Left lobe of liver (tissue), 2 donors: ENCODE measurements at places on chromosomes 5 and 9. TPM values are rescaled to one million over a fixed set of nuclear protein-coding genes. Genes with fewer than 3 reads are reported as not detected.

DNA sequence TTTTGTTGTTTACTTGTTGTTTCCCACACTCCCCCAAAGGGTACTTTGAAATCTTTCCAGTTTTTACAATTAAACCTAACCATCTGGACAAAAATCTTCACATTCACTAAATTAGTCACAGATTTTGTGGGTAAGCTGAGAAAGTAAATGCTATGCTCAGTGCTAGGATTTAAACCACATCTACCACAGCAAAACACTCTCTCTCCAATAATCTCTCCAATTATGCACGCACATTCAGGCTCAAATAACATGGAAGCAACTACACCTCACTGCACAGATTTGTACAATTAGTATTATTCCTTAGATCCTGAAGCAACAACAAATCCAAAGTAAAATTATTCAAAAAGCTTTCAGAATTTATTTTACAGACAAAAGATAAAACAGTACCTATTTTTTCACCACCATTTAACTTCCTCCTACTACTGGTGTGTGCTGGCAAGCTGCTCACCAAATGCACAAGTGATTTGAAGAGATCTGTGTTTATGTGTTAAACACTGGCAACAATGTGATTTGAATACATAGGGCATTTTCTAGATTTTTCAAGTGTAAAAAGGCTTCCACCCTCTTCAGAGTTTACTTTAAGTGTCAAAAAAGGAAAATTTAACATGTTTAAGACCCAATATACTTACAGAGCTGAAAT lies 16.6 kb downstream of the ZNF608 start:
- no peak for DNase-seq

DNA sequence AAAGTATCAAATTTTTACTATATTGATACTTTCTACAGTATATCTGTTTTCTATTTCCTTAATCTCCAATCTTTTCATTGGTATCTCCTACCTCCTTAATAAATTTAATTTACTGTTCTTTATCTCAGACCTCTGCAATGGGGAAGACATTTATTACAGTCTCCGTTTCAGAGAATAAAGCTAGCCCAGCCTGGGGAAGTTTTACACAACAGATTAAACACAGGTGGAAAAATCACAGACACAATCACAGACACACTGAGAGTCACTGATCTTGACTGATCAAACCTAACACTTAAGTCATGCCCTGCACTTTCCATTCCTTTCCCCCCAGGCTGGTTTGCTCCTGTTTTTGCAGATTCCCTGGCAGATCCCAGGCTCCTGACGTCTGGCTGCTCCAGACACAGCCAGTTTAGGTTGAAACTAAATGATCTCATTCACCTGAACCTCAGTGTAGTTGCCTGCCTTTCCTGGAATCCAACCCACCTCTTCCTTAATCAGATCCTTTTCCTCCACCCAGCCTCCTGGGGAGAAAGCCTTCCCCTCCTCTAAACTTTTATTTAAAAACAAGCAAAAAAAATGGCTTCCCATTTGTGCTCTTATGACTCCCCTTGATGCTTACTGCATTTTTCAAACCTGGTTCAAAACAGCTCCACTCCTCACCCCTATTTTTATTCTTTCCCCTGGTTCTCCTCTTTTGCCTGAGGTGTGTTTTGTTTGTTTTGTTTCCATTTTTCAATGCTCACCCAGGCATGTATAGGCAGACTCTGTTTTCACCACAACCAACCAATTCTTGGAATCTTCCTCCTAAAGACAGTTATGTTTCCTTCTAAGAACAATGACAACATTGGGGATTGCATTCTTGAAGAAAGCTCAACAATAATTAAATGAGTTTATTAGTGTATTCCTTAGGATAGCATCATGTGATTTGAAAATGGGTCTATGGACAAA lies 29.5 kb upstream of the OSMR start:
- no peak for DNase-seq

- no peak for DNase-seq
These were observed 119.9 kb downstream of the PAX5 start for GRCh38 chr9:36914212-36914577.

GRCh38 chr5:179623906-179624741 lies 653 bp upstream of the HNRNPH1 start:
- DNase-seq: no peak

GRCh38 chr5:92749943-92750342 lies 831.1 kb downstream of the NR2F1-AS1 start:
- DNase-seq: no peak

DNA sequence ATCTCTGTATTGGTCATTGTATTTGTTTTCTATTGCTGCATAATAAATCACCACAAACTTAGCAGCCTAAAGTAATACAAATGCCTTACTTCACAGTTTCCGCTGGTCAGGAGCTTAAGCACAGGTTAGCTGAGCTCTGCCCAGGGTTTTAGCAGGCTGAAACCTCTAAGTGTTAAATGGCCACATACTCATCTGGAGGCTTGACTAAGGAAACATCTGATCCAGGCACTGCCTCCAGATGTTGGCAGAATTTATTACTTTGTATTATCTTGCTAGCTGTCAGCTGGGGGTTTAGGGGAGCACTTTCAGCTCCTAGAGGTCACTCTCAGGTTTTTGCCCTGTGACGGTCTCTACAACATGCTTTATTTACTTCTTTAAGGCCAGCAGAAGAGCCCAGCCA lies 23.2 kb upstream of the RARS1 start:
- DNase-seq: no peak

GRCh38 chr5:77189421-77189820 lies 21.1 kb upstream of the PDE8B start:
- DNase-seq: no peak

GRCh38 chr9:106467865-106468164 lies 395.2 kb upstream of the ZNF462 start:
- DNase-seq: no peak

DNA sequence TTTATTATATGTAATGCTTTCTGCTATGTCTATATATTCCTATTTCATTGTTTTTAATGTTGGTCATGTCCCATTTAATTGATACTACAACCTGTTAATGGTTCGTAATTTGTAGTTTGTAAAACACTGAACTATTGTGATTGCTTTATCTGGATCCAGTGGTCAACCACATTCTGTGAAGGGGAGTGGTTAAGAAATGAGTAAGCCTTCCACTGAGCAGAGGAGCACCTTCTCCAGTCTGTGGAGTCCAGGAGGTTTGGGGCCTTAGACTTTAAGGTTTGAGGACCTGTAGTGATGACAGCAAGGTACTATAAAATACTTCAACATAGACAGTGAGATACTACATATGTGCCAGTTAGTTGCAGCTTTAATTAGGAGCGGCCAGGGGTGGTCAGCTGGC lies 67.7 kb upstream of the RAD23B start:
- DNase-seq: no peak

DNA sequence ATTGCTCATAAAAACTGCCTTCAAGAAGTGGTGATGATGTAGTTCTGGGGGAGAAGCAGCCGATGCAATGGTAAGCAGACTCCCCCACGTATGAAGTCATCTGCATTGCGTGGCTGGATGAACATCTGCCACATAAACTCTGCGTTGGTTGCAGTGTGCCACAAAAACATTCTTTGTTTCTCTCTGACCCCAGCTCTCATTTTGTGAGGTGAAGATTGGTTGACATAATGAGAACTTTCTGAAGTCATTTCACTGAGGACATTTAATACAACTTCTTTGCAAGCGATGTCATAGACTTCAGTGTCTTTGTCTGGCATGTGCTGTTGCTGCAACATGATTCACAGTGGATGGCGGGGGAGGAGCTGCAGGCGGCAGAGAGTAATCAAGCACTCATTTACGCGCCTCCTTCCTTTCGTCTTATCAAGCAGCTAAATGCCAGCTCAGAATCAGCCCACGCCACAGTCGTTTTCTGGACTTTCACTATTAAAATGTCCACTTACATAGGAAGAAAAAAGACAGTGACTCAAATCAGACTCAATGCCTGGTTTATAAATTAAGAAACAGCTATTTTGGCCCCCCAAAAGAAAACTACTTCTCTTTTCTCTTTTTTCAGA lies 91.5 kb upstream of the NFIL3 start:
- DNase-seq: no peak

- DNase-seq: no peak
These were observed 14.1 kb downstream of the ERP44 start for GRCh38 chr9:100084734-100085133.

GRCh38 chr5:13771011-13771571 lies 173.4 kb downstream of the DNAH5 start:
- DNase-seq: no peak

- no peak for DNase-seq
These were observed 204.1 kb upstream of the MEF2C start for GRCh38 chr5:89087128-89087527.

DNA sequence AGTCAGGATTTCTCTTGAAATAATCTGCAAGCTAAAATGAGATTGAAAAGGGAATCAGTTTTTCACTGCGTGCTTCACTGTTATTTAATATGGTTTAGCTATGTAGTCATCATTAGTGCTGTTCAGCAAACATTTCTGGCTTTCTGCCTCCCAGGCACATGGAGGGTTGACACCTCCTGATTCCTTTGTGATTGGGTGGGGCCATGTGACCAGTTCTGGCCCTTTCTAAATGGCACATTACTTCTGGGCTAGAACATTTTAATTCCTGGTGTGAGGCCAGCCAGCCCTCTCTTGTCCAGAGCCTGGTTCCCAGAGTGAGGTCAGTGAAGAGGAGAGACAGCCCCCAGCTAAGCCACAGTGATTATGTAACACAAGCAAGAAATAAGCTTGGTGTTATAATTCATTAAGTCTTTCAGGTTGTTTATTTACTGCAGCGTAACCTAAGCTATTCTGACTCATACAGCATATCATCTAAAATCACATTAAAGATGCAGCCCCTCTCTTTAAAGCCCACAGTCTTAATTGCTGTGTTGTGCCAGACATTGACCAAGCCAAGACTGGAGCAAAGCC lies 17.4 kb upstream of the ARSI start:
- no peak for DNase-seq

DNA sequence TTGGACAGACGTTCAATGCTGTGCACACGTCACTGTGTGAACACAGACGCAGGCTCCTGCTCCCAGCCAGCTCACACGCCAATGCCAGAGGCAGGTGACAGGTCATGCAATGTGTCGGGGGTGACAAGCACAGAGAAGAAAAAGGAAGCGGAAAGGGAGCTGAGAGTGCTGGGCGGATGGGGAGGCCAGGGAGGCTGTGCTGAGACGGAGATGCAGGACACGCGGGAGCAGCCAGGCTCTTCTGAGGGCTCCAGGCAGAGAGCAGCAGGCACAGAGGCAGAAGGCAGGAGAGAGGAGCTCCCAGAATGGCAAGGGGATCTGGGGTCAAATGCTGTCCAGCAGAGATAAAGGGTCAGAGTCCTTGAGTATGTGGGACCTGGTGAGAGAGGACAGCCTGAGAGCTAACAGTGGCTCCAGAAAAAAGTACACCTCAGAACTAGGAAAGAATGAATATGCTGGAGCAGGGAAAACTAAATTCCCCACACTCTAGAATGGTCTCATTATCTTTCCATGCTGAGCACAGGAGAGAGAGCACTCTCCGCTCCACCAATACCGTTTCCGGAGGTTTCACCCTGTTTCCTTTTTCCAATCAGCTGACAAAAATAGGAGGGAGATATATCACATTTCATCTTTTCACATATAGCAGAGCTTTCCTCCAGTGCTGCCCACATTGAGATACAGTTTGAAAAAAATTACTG lies 32.8 kb upstream of the NSMF start:
- DNase-seq: no peak

DNA sequence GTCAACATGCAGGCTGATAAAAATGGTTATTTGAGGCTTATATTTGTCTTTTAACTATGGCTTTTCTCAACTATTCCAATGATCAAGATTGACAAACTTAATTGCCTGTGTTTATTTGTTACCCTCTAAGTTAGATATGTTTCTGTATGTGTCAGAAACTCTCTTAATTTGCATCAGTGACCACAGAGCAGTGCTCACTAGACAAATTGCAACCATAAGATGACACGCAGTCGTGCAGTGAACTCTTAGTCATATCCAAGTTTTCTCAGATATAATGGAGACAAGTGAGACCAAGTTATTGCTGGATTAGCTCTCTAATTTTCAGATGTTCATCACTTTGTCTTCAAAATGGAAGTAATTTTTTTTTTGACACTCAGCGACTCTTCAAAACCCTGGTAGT lies 342.2 kb upstream of the RFX3 start:
- DNase-seq: no peak

GRCh38 chr9:97860451-97861147 lies 7.6 kb downstream of the FOXE1 start:
- no peak for DNase-seq

DNA sequence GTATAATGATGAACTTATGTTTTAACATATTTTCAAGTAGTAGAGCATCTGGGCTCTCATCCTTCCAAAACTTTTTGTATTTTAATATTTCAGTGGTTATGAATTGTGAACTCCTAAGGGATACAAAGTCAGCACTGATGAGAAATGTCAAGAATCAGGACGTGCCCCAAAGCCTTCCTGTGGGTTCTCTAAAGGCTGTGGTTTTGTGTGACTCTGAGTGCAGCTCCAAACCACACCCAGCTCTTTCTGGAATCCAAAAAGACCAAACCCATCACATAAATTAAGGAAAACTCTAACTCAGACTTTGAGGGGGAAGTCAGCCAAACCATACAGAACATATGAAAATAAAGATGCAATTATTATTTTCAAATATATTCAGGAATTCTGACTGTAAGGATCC lies 40.8 kb upstream of the SMU1 start:
- DNase-seq: no peak

DNA sequence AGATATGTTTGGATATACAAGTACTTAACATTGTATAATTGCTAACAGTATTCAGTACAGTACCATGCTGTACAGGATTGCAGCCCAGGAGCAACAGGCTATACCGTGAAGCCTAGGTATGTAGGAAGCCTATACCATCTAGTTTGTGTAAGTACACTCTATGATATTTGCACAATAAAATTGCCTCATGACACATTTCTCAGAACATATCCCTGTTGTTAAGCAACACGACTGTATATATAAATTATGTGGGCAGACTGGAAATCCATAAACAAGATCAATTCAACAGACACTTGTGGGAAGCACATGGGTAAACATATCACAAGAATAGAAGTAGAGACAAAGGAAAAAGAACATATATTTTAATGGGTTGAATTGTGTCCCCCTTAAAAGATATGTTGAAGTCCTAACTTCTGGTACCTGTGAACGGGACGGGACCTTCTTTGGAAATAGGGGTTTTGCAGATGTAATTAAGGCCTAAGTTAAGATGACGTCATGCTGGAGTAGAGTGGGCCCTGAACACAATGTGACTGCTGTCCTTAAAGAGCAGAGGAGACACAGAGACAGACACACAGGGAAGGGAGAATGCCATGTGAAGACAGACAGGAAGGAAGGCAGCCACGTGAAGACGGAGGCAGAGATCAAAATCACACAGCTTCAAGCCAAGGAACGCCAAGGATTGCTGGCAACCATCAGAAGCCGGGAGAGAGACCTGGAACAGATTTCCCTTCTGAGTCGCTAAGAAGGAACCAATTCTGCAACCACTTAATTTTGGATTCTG lies 76.3 kb downstream of the SCAI start:
- DNase-seq: no peak

Gene ANKRD33B
- 0.45 TPM for total RNA-seq

Gene INSL4
- total RNA-seq: not detected

Gene DDX31
- 7.7 TPM for total RNA-seq

Gene RMND5B
- total RNA-seq: 22.9 TPM

Gene TUSC1
- total RNA-seq: 4.2 TPM

Gene GPR151
- not detected for total RNA-seq

Gene CARTPT
- total RNA-seq: not detected

Gene PAEP
- not detected for total RNA-seq

Gene SAXO1
- total RNA-seq: not detected

Gene FAM221B
- total RNA-seq: not detected
